ENCODE measurements at places on chromosomes 7 and 10.

DNA sequence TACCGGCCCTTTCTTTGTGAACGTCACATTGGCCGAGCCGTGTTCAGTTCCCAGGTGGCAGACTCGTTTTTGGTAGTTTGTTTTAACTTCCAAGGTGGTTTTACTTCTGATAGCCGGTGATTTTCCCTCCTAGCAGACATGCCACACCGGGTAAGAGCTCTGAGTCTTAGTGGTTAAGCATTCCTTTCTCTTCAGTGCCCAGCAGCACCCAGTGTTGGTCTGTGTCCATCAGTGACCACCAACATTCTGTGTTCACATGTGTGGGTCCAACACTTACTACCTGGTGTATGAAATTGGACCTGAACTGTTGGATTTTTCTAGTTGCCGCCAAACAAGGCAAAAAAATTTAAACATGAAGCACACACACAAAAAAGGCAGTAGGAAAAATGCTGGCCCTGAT, 9.9 kb upstream of the CSGALNACT2 start:
- no peak for DNase-seq

DNA sequence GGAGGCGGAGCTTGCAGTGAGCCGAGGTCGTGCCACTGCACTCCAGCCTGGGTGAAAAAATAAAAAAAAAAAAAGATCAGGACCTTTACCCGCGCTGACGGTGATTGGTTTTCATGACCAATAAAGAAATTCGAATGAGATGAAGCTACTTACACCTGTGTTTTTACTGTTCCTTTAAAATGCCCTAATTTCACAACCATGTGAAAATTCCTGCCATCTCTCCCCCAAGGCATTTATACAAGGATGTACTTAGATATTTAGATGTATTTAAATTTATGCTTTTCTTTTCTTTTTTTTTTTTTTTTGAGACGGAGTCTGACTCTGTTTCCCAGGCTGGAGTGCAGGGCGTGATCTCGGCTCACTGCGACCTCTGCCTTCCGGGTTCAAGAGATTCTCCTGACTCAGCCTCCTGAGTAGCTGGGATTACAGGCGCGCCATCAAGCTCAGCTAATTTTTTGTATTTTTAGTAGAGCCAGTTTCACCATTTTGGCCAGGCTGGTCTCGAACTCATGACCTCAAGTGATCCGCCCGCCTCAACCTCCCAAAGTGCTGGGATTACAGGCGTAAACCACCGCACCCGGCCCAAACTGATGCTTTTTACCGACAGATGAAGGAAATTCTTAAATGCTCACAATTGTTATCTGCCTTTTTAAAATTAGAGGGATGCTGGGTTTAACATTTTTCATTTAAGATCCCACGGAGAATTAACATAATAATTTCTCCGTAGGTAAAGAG, 3.1 kb upstream of the PHYH start:
- no peak for DNase-seq

- peak; percentile 46 for DNase-seq
Observed at GRCh38 chr10:28393956-28394568, 91.2 kb upstream of the MPP7 start.

DNA sequence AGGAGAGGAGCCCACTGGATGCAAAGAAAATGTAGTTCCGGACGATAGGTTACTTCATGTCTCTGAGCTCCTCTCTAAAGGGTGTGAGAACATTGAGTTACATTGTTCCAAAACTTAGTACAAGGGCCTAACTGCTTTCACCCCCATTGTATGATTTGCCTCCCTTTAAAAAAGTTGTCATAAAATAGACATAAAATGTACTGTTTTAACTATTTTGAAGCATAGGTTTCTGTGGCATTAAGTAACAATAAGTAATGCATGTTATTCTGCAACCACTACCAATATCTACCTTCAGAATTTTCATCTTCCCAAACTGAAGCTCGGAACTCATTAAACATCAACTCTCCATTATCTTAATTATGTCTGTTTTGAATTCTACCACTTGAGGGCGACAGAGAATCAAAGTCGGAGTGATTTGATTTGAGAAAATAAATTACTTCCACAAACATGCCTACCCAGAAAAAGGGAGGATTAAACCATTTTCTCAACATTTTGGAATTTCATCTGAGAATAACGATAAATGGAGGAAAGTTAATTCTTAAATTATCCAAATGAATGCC, 2.7 kb downstream of the IGFBP1 start:
- peak; percentile 43 for DNase-seq

DNA sequence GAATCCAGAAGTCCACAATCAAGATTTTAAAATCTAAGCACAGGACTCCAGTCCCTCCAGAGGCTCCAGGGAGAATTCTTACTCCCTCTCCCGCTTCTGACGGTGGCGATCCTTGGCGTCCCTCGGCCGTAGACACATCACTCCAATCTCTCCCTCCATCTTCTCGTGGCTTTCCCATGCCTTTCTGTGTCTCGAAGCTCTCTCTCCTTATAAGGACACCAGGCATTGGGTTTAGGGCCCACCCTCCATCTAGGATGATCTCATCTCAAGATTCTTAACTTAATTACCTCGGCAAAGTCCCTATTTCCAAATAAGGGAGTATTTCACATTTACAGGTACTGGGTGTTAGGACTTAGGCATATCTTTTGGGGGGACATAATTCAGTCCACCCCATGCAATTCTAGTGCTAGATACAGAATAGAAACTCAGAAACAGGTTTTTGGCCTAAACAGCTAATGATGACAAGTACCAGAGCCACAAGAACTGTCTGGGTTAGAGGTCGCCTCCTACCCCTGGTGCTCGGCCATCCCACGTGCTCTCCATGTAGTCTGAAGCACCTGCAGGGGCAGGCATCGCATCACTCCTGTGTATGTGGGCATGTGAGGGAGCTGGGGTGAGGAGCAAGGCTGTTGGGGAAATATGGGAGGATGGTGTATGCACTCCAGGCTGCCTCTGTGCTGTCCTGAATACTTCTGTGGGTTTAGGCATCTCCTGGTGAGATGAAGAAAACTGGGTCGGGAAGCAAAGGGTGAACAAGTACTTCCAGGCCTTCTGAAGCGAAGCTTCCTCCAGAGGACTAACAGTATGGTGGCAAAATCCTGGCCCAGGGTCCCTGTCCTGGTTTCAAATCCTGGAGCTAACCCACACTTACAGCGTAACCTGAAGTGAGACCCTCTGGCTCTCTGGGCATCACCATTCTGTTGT, 298.3 kb upstream of the ZMIZ1 start:
- DNase-seq: peak; percentile 31

GRCh38 chr7:5635461-5636445, 145.7 kb downstream of the RNF216 start:
- DNase-seq: no peak

DNA sequence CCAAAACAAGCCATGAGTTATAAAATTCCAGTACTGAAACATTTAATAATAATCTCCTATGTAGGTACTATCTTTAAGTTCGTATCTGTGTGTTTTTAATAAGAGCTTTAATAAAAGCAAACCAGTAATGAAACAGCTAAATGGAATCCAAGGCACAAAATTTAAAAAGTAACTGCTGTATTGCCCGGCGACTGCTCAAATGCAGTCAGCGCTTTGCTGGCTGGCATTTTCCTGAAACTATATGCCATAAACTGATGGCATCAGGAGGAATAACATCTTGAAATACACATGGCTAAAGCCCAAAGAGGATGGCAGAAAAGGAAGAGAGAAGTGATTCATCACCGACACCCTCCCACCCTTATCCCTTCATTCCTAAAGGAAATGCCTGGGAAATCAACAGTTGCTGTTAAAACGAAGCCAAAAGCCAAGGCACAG, 133.1 kb downstream of the CUBN start:
- DNase-seq: no peak

DNA sequence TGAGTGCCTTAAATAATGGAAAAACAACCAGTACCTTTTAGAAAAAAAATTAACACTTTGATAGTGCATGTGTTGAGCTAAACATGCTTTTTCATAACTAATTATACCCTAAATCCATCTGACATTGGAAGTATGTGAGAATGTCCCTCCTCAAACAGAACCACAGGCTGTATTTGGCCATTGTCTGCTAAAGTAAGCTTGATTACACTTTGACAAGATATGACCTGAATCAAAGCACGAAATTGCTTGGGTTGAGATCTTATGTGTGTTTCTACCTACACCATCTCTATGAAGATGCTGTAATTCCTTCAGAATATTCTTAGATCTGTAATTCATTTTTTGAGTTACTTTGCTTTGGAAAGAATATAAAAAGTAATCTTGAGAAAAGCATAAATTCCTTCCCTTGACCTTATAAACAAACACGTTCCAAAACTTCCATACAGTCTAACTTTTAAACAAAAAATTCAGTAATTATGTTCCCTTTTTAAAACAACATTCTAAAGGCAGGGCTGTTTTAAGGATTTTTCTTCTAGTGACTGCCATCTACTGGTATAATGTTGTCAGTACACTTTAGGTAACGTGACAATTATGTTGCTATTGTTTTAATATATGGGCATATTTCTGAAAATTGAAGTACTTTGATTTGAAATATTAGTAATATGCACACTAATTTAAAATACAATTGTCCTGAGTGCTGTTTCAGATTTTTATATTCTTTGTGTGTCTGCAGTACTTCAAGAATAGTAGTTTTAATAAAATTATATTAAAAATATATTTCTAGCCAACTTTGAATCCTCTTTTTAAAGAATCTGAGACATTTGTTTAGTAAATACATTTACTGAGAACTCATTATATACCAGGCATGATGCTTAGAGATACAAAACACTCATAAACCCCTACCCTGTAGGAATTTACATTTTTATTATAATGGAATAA, 20.9 kb downstream of the CD36 start:
- peak; percentile 34 for DNase-seq

DNA sequence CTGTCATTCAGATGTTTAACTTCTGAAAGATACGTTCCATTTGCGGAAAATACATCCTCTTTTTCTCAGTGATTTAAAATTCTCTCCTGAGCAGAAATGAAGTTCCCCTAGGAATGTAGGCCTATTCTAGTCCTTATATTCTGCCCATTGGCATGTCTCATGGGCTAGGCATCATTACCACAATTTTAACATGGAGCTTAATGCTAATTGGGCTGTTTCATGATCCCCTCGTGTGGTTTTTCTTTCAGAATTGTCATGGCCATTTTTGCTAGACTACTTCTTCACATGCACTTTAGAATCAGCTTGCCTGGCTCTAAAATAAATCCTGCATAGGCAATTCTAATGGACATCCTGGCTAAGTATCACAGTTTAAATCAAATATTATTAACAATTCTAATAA, 1.0 kb downstream of the TMEM176B start:
- DNase-seq: no peak

DNA sequence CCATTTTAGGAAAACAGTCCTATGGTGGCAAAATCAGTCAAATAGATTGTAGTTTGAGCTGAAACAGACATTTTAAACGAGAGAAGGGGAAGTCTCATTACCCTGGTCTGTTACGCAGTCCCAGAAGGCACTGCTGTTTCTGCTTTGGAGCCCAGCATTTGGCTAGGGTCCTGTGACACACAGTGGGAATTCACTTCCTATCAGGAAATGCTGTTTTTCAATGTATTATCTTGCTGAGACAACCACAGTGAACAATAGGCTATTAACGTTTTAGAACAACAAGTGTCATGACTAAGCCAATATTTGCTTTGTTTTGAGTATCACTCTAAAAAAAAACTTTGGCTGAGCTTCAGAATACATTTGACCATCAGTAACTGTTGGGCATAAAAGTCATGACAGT, 74.1 kb downstream of the ADD3 start:
- DNase-seq: peak; percentile 46

DNA sequence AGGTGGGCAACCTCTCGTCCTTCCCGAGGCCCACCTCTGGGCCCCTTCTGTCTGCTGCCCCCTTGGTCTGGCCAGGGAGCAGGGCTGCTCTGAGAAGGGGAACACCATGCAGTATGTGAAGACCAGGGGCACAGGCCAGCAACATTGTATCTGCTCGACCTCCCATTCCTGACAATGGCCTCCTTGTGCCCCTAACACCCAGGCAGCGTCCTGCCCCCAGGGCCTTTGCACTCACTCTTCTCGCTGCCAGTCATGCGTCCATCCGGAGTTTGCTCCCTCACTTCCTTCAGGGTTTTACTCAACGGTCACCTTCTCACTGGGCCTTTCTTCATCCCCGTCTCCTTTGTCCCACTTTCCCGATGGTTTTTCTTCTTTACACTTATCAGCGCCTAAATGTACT, 232.9 kb upstream of the GRB10 start:
- DNase-seq: no peak

- DNase-seq: peak; percentile 68
Observed at GRCh38 chr10:5563991-5564536, 39.3 kb downstream of the CALML3 start.

GRCh38 chr7:50782375-50783208, at the start of gene GRB10:
Gene GRB10, minus strand, starts transcription at chr7:50782896. Its CDS starts 50,574 bp downstream, at chr7:50732322.
- DNase-seq: no peak

DNA sequence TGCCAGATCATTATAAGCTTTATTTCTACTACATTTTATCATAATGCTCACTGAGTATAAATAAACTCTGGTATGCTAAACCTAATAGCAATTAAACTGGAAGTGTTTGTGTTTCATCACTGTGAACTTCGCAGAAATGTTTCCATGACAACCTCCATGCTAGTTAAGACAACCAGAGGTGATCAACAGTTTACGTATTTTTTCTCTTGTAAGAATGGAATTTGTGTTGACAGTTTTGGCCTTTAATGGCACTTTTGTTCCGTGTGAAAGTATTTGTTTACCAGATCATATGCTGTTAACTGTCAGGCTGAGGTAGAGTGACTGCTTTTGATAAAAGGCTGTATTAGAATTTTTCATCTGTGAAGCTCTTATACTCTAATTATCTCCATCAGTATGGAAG, 212.1 kb upstream of the PPP1R3A start:
- DNase-seq: no peak

Measured in SJSA1 (cell line).